ENCODE measurements at places on chromosomes 3 and 15.

DNA sequence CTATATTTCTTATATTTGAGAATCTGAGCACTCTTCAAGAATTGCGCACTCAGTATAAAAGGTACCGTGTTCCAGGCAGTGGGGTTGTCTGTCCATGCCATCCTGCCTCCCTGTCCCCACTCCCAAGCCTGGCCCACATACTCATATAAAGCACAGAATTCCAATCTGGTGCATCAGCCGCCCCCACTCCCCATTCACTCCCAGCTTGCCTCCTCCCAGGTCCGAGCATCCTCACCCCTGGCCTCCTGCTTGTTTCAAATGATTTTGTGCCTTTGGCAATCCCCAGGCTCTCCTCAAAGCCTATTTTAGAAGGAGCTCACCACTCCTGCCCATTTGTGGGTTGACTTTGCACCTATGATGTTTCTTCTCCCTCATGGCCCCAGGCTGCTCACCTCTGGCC, 22.2 kb upstream of the IGF1R start:
- DNase-seq: no peak

GRCh38 chr15:28991236-28992171, 105.7 kb downstream of the APBA2 start:
- DNase-seq: no peak

DNA sequence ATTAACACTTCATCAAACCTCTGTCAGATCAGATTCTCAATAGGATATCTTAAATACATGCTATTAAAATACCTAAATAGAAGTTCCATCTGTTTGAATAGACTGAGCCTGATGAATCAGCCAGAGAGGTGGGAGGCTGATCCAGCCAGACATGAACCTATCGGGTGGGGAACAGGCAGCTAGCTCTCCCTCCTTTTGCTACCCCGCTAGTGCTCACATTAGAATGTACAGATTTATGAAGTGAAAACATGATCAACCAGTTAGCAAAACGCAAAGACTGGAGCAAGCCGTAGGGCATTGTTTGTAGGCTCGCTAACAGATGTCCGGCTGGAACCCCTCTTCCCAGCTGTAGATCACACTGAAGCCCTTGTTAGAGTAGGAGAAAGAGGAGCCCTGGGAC, 54.4 kb downstream of the GTF2E1 start:
- DNase-seq: no peak

DNA sequence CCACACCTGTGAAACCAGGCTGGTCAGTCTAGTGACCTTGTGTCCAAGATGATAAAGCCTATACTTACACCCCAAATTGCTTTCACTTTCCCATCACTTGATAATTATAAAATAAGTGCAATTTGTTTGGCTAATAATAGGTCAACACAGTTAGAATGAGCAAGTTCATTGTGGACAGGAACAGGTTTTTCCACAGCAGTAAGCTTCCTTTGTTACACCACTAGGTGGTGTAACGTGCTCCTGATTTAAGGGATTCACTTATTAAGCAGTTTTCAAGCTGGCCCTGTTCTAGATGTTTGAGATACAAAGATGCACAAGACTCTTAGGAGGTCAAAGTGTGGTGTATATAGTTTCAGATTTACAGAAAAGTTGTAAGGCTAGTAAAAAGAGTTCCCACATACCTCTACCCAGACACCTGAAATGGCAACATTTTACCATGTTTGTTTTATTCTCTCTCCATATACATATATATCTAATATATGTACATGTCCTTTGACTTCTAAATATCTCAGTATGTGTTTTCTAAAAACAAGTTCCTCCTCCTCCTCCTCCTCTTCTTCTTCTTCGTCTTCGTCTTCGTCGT, 6.8 kb upstream of the MFSD1 start:
- DNase-seq: no peak

- no peak for DNase-seq
These were observed 28.1 kb upstream of the CTDSPL start for GRCh38 chr3:37833302-37834186.

GRCh38 chr15:25803036-25803435, 60.1 kb downstream of the ATP10A start:
- no peak for DNase-seq

Data from DMS79 (cell line).